Fibroblast of villous mesenchyme (primary cell): ENCODE measurements at places on chromosomes 5 and 9. TPM values are rescaled to one million over a fixed set of nuclear protein-coding genes. Genes with fewer than 3 reads are reported as not detected.

The DDX4 gene
- total RNA-seq, result not detected in 2 replicates

The SEMA5A gene
- 72.5 and 74.7 TPM in 2 replicates for total RNA-seq

The DNAJC21 gene
- total RNA-seq, result 22.2 and 44.5 TPM in 2 replicates

The KCNV2 gene
- total RNA-seq, result not detected in 2 replicates
